Activated gamma-delta T cell treated with Interleukin-2 at 50 U/mL for 16 hours (primary cell): ENCODE measurements at places on chromosomes 1 and 21.

DNA sequence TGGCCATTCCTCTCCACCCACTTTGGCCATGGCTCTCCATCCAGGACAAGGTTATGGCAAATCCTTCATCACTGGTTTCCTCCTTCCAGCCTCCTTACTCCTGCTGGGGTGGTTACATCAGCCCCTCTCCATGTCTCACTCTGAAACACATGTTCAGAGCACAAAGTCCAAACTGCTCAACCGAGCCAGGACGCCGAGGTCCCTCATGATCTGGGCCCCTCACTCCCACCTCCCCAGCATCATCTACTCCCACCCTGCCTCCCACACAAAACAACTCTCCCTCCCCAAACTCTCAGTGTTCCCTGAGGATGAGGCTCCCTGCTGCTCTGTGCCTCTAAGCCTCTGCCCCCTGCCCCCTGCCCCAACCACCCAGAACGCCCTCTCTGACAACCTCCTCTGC is 33.3 kb upstream of the ZBTB40 start:
- no peak for DNase-seq

GRCh38 chr1:245441689-245442088 is 286.9 kb downstream of the KIF26B start:
- no peak for DNase-seq

DNA sequence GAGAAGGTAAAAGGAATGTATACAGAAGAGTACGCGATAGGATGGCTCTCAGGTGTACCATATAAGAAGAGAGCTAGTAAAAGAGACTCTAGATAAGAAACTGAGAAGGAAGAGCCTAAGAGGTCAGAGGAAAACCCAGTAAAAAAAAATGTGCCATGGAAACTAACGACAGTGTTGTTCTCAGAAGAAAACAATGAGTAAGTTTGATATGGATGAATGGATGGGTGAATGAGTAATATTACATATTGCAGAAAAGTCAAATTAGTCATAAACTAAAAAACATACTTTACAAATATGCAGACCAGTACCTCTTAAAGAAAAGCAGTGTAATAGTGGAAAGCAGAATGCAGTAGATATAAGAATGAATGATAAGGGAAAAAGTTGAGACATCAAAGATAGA is 316.2 kb downstream of the HMCN1 start:
- DNase-seq = no peak

- DNase-seq = no peak
These were observed 25.7 kb upstream of the LDLRAP1 start for GRCh38 chr1:25517476-25518394.
